Tibial nerve (tissue), 4 donors: ENCODE measurements at places on chromosomes 12 and 14. TPM values are rescaled to one million over a fixed set of nuclear protein-coding genes. Genes with fewer than 3 reads are reported as not detected.

- no peaks in the 10 kb centered on the region for H3K4me1 ChIP-seq
- H3K36me3 ChIP-seq: no peaks in the 10 kb centered on the region
- H3K27ac ChIP-seq: no peak overlapping the region
- no peak for DNase-seq
- no peaks in the 10 kb centered on the region for H3K27me3 ChIP-seq
- H3K4me3 ChIP-seq: no peak overlapping the region
Observed at GRCh38 chr12:117660896-117661295, 299.5 kb upstream of the NOS1 start.

ZCRB1 gene
- total RNA-seq: 44.8 TPM

MIPOL1 gene
- total RNA-seq: 21.0 TPM

DNA sequence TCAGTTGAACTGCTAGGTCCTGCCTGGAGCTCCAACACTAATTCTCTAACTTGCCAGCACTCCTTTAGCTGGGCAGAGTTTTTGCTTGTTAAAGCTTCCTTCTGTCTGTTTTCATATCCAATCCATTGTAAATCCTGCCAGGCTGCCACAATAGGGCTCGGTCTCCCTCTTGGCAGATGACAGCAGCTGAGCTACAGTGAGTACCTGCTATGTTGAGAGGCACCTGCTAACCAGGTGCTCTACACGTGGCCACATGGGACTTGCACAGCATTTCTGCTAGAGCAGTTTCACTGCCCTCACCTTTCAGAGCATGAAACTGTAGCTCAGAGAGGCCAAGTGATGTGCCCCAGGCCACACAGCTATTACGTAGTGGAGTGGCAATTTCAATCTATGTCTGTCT, 106.6 kb upstream of the NOS1 start:
- no peak for DNase-seq
- H3K4me3 ChIP-seq: no peak overlapping the region
- no peaks in the 10 kb centered on the region for H3K36me3 ChIP-seq
- no peak overlapping the region for H3K27ac ChIP-seq
- no peaks in the 10 kb centered on the region for H3K4me1 ChIP-seq

- H3K36me3 ChIP-seq: peaks cover 15% of the 10 kb centered on the region
- H3K27ac ChIP-seq: peak overlapping the region; percentile 71
- peaks cover 17% of the 10 kb centered on the region for H3K4me1 ChIP-seq
- no peak overlapping the region for H3K4me3 ChIP-seq
- H3K27me3 ChIP-seq: no peaks in the 10 kb centered on the region
Observed at GRCh38 chr12:113260127-113260526, 38.9 kb downstream of the TPCN1 start.

DNA sequence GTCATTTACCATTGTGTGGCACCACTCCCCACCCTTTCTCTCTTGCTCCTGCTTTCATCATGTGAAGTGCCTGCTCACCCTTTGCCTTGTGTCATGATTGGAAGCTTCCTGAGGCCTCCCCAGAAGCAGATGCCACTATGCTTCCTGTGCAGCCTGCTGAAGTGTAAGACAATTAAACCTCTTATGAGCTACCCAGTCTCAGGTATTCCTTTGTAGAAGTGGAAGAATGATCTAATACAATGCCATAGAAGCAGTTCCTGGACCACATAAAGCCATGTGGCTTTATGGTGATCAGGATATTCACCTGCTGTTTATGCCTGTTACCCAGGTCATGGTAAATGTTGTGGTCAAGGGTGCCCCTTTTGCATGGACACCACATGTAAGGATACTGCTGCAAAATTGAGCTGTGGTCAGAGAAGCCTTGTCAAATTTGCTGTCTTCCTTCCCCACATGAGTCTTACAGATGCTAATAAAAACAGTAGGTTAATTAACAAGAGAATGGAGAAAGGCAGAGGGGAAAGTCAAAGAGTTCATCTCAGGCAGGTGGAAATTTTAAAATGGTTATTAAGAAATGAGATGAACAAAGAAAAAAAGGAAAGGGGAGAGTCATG, 112.8 kb upstream of the IFNG-AS1 start:
- no peak overlapping the region for H3K4me3 ChIP-seq
- H3K36me3 ChIP-seq: no peaks in the 10 kb centered on the region
- no peak overlapping the region for H3K27ac ChIP-seq
- no peaks in the 10 kb centered on the region for H3K27me3 ChIP-seq

MYO1A gene
- total RNA-seq: 0.59 TPM

BBS10 gene
- total RNA-seq: 13.9 TPM

DNA sequence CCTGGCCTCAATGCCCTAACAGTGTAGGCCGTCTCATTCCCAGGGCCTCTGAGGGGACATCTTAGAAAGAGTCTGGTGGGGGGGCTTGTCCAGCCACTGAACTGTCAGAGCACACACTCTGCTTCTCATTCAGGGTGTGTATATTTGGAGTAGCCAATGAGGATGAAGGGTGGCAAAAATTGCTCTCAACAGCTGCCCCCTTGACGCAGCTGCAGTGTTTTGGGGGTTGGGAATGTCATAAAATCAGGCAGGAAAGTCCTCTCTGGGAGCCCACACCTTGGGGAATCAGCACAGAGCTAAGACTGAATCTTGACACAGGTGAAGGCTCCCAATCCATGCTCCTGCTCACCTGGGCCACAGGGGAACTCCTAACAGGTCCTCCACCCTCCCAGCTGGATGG, 1.5 kb downstream of the RASAL1 start:
- H3K27me3 ChIP-seq: no peaks in the 10 kb centered on the region
- H3K4me3 ChIP-seq: no peak overlapping the region
- H3K4me1 ChIP-seq: peaks cover 8% of the 10 kb centered on the region
- no peak for DNase-seq
- H3K36me3 ChIP-seq: no peaks in the 10 kb centered on the region

DNA sequence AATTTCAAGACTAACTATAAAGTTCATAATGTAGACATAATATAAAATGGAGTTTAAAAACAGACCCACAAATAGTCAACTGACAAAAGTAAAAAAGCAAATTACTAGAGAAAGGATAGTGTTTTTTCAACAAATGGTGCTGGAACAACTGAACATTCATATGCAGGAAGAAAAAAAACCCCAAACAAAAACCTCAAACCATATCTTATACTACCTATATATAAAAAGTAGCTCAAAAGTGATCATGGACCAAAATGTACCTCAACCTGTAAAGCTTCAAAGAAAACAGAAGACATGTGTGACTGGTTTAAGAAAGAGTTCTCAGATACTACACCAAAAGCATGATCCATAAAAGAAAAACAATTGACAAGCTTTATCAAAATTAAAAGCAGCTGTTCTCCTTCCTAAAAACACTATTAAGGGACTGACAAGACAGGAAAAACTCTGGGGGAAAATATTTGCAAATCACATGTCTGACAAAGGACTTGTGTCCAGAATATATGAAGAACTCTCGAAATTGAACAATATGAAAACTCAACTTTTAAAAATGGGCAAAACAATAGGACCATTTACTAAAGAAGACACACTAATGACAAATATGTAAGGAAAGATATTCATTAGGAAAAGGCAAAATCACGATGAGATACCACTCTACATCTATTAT, 22.7 kb upstream of the ARID4A start:
- DNase-seq: no peak
- peaks cover 3% of the 10 kb centered on the region for H3K36me3 ChIP-seq
- H3K27me3 ChIP-seq: no peaks in the 10 kb centered on the region

DNA sequence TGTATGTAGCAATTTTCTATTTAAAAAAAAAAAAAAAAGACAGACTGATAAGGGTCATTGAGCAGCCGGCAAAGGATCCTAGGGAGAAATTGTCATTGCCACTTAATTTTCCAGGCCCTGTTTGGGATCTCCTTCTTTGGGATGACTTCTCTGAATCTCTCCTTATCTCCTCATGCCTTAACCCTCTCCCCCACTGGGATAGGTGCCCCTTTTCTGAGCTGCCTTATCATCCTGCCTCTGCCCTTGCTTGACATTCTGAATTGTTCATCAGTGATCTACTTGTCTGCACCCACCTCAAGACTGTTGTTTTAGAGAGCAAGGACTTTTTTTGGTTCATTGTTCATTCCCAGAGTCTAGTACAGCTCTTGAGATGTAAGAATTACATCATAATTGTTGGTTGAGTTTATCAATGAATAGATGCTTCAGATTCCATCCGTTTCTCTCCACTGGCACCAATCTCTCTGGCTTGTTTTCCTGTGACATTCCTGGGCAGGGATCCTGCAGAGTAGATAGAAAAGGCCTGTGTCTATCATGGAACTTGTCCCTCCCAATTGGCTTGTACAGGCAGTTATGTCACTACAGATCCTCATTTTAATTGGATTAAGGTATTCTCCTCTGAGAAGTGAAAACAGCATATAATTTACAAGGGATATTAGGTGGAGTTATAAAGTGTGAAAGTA, 42.6 kb downstream of the SOCS2 start:
- no peaks in the 10 kb centered on the region for H3K27me3 ChIP-seq
- H3K4me1 ChIP-seq: no peaks in the 10 kb centered on the region
- H3K36me3 ChIP-seq: no peaks in the 10 kb centered on the region
- no peak overlapping the region for H3K4me3 ChIP-seq
- no peak overlapping the region for H3K27ac ChIP-seq
- no peak for DNase-seq

CCDC177 gene
- total RNA-seq: not detected

- H3K27me3 ChIP-seq: no peaks in the 10 kb centered on the region
- no peaks in the 10 kb centered on the region for H3K4me1 ChIP-seq
- H3K27ac ChIP-seq: no peak overlapping the region
- no peak overlapping the region for H3K4me3 ChIP-seq
- DNase-seq: no peak
Observed at GRCh38 chr12:30805959-30806358, 51.2 kb upstream of the CAPRIN2 start.

DNA sequence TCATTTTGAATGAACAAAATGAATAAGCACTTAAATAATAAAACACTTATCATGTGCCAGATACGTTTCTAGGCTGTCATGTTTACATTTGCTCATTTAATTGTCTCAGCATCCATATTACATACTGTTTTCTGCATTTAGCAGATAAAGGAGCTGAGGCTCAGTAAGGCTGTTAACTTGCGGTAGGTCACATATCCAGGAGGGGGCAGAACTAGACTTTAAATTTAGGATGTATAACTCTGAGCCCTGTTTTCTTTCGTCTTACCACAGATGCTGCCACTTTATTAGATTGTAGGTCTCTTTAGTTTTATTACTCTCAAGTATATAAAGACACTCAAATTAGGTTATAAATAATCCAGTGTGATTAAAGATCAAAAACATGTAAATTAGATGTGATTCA, 17.7 kb downstream of the IRAK4 start:
- H3K4me1 ChIP-seq: no peaks in the 10 kb centered on the region
- no peaks in the 10 kb centered on the region for H3K36me3 ChIP-seq
- H3K27me3 ChIP-seq: no peaks in the 10 kb centered on the region
- H3K4me3 ChIP-seq: no peak overlapping the region
- H3K27ac ChIP-seq: no peak overlapping the region

PMCH gene
- not detected for total RNA-seq

- H3K36me3 ChIP-seq: no peaks in the 10 kb centered on the region
- no peak overlapping the region for H3K27ac ChIP-seq
- no peaks in the 10 kb centered on the region for H3K27me3 ChIP-seq
Observed at GRCh38 chr14:77859934-77860570, 60.1 kb downstream of the ADCK1 start.

TBX5 gene
- total RNA-seq: not detected

CACNB3 gene
- 12.0 TPM for total RNA-seq

- no peak overlapping the region for H3K4me3 ChIP-seq
- no peak for DNase-seq
- no peaks in the 10 kb centered on the region for H3K27me3 ChIP-seq
- no peaks in the 10 kb centered on the region for H3K36me3 ChIP-seq
Observed at GRCh38 chr12:178829-179109, 35.2 kb downstream of the SLC6A12 start.

GRCh38 chr12:124851342-124851741, 12.3 kb downstream of the SCARB1 start:
- no peak overlapping the region for H3K27ac ChIP-seq
- no peak for DNase-seq
- H3K36me3 ChIP-seq: no peaks in the 10 kb centered on the region
- no peaks in the 10 kb centered on the region for H3K27me3 ChIP-seq
- no peak overlapping the region for H3K4me3 ChIP-seq

MMP19 gene
- total RNA-seq: 35.1 TPM

SDSL gene
- total RNA-seq: 2.2 TPM

- DNase-seq: no peak
- H3K4me1 ChIP-seq: no peaks in the 10 kb centered on the region
- no peaks in the 10 kb centered on the region for H3K27me3 ChIP-seq
- no peak overlapping the region for H3K4me3 ChIP-seq
- no peak overlapping the region for H3K27ac ChIP-seq
Observed at GRCh38 chr12:118617611-118618450, 241.5 kb downstream of the SUDS3 start.

GARIN6 gene
- total RNA-seq: not detected

- no peaks in the 10 kb centered on the region for H3K27me3 ChIP-seq
- H3K27ac ChIP-seq: no peak overlapping the region
- no peak overlapping the region for H3K4me3 ChIP-seq
- no peaks in the 10 kb centered on the region for H3K4me1 ChIP-seq
Observed at GRCh38 chr12:108792361-108793292, 61.3 kb upstream of the CORO1C start.

DNA sequence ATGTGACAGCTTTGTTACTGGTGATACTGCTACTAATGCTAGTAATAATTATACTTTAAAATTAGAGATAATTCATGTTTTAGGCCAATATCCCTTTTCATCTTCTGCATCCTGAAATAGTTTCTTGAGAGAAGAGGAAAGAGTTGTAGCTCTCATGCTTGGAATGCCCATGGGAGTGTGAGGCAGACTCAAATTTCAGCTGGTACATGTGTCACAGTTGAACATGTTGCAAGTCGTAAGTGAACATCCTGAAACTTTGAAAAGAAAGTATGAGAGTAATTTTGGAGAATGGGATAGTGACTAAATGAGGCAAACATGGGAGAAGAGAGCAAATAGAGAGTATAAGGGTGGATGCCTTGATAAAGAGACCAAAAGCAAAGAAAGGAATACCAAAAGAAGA, 168.0 kb downstream of the TMTC3 start:
- no peaks in the 10 kb centered on the region for H3K36me3 ChIP-seq
- no peak for DNase-seq
- no peak overlapping the region for H3K4me3 ChIP-seq

- H3K4me1 ChIP-seq: no peaks in the 10 kb centered on the region
- no peaks in the 10 kb centered on the region for H3K27me3 ChIP-seq
- H3K27ac ChIP-seq: peak within 1 kb of the TSS; percentile 30
- DNase-seq: peak; percentile 11
- peak within 1 kb of the TSS; percentile 45 for H3K4me3 ChIP-seq
- no peaks in the 10 kb centered on the region for H3K36me3 ChIP-seq
Observed at GRCh38 chr12:121038861-121039668, at the start of gene OASL. Gene OASL, minus strand, starts transcription at chr12:121039246. Its CDS starts 275 bp downstream, at chr12:121038971.

DNA sequence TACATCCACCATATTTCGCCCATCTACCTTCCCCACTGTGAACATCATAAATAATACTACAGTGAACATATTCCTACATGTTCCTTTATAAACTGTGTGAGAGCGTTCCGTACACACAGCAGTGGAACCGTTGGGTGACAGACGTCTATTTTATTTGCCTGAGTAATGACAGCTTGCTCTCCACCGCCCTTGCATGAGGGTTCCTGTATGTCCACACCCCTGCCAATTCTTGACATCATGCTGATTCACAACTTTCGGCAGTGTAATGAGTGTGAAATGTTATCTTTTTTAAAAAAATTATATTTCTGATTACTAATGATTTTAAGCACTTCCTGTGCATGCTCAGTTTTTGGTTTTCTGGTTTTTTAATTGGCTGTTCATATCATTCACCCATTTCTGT, 4.3 kb upstream of the RAD52 start:
- no peaks in the 10 kb centered on the region for H3K36me3 ChIP-seq
- DNase-seq: no peak
- no peak overlapping the region for H3K4me3 ChIP-seq
- H3K4me1 ChIP-seq: no peaks in the 10 kb centered on the region

- no peak overlapping the region for H3K4me3 ChIP-seq
- H3K27ac ChIP-seq: no peak overlapping the region
- H3K27me3 ChIP-seq: no peaks in the 10 kb centered on the region
- peaks cover 59% of the 10 kb centered on the region for H3K4me1 ChIP-seq
- no peak for DNase-seq
Observed at GRCh38 chr14:100286484-100287191, 19.6 kb downstream of the SLC25A29 start.
